ENCODE measurements at places on chromosomes 1 and 21.

DNA sequence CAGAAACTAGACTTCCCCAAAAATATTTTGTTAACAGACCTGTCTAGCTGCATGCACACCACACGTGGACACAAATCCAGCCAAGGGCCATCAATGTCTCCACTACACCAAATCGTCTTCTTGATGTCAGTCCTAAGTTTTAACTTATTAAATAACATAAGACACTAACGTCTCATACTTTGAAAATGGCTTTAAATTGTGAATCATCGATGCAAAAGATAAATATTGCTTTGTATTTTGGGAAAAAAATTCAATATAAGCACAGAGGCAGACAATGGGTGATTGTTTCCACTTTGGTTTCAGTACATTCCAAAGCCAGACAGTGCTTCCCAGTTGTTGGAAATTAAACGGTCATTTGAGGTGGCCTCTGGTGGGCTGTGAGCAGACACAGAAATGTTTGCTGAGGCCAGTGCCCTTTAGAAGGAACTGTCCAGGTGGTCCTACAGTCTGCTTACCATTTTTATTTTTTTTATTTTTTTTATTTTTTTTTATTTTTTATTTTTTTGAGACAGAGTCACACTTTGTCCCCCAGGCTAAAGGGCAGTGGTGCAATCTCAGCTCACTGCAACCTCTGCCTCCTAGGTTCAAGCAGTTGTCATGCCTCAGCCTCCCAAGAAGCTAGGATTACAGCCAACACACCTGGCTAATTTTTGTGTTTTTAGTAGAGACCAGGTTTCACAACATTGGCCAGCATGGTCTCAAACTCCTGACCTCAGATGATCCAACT lies 1.8 kb upstream of the KIAA2013 start:
- DNase-seq, result no peak

DNA sequence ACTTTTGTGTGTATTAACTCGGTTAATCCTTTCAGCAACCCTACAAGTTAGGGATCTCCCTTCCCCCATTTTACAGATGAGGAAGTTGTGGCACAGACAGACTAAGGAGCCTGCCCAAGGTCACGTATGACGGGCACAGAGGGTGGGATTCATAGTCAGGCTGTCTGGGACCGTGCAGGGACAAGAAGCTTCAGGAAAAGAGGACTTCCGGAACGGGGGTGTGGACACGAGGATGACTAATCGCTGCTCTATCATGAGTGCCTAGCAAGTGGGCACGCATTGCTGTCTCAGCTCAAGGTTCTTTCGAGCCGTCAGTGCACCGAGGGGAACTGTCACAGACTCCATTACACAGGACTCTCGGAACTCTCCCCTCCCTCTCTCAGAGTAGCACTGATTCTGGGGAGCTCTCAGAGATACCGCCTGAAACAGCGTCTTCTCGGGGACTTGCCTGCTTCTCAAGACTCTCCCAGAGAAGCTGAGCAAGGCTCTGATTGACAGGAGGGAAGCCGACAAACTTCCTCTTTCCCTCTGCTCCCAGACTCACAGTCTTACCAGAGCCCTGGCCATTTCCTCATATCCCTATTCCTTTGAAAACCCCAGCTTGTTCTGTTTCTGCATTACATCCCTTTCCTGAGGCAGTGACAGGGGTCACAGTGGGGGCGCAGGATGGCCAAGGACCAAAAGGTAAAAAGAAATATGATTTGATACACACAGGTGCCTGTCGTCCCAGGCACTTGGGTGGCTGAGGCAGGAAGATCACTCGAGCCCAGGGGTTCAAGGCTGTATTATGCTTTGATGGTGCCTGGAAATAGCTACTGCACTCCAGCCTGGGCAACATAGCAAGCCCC lies 14.4 kb downstream of the FHAD1 start:
- DNase-seq, result no peak

DNA sequence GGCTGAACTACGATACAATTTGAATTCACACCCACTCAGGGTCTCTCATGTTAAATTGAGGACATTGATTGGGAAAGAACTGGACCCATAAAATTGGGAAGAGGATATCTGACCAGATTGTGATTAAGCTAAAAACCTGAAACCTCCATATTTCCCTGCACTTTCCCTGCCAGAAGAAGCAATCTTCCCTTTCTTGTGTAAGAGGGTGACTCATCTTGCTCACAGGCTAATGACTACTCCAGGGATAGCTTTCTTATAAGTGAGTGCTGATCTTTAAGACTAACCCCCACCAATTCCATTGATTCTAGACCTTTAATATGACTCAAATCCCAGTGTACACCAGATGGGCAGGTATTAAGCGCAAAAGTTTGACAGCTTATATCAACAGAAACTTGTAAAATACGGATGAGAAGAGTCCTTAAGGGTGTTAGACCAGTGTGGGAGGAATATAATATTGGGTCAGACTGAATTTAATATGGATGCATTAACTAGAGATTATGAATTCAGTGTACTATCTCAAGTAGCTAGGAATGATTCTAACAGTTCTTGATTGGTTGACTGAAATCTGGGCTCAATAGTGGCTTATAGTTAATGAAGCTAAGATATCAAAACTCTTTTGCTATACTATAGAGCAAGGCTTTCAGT lies 12.1 kb upstream of the SGIP1 start:
- no peak for DNase-seq

GRCh38 chr1:170853867-170854266 lies 81.5 kb upstream of the MROH9 start:
- DNase-seq, result no peak

DNA sequence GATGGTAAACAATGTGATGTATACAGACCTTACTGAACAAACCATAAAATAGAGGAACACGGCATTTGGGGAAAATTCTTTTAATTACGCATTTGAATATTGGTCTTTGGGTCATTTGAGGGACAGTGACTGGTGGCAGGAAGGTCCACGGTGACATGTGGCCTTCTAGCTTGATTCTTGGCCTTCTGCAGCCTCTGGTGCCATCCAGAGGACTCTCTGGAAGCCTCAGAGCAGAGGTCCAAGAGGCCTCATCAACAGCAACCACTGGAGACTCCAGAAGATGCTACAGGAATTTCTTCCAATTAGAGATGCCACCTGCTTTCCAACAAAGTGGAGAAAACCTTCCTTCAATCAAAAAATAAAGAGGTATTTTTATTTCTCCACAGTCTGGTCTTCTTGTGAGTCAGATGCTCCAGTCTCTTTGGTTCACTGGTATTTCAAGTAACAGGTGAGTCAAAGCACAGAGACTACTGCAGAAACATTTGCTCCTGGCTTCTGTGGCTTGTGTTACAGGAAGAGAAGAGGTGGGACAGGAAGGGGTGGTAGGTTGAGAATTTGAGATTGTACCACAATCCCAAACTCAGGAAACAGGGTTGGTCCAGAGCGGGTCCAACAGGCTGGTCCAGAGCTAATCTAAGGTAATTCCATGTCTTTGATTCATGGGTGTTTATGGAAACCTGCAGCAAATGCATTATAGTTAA lies 2.7 kb upstream of the F5 start:
- DNase-seq, result no peak

DNA sequence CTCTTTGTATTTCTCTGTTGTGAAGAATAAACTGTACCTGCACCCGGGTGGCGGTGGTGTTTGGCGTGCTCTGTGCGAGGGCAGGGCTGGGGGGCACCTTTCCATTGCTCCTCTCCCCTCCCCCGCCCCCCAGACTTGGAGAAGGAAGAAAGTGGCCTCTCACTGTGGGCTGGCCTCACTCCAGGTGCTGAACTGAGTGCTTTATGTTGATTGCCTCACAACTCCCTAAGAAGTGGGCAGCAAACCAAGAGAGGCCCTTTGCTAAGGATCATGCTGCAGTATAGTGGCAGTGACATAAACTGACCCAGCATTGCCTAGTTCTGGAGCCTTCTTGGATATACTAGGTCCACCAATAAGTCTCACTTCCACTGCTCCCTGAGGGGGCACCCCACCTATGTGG lies 20.2 kb downstream of the A3GALT2 start:
- DNase-seq, result no peak

DNA sequence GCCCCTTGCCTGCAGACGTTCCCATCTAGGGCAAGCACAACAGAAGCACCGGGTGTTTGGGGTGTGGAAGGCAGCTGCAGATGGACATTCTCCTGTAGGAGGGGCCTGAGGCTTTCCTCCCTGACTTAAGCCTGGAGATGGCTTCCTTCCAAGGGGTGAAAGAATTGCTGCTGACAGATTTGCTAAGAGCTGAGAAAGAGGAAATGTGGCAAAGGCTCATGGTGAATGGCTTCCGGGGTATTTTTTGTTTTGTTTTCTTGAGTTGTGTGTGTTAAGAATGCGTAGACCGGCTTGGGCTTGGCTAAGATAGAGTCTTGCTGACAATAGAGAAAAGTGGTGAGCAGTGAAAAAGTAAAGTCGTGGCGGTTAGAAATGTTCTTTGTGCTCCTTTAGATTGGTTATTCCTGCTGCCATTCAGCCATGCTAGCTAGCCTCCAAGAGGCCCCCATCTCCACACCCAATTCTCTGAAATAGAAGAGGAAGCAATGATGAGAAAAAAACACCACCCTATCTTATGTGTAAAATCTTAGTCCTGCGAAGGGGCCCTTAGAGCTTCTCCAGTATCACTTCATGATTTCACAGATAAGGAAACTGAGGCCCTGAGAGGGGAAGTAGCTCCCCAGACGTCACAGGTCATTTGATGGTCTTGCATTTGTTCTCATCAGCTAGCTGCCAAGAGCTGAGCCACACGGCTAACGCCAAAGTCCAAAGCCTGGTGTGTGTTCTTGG lies 36.9 kb downstream of the EIF2D start:
- DNase-seq, result no peak

DNA sequence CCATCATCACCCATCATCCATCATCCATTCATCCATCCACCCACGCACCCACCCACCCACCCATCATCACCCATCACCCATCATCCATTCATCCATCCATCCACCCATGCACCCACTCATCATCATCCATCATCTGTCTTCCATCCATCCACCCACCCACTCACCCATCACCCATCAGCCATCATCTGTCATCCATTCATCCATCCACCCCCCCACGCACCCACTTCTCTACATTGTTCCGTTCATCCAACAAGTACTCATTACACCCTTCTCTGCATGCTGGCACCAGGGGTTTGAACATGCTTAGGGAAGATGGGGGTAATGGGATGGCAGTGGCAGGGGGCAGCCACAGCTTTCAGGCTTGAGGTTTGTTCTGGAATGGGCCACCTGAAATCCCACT lies 82.1 kb downstream of the ADARB1 start:
- DNase-seq, result no peak

GRCh38 chr1:210755991-210756659 lies 377.8 kb downstream of the KCNH1 start:
- DNase-seq, result no peak

DNA sequence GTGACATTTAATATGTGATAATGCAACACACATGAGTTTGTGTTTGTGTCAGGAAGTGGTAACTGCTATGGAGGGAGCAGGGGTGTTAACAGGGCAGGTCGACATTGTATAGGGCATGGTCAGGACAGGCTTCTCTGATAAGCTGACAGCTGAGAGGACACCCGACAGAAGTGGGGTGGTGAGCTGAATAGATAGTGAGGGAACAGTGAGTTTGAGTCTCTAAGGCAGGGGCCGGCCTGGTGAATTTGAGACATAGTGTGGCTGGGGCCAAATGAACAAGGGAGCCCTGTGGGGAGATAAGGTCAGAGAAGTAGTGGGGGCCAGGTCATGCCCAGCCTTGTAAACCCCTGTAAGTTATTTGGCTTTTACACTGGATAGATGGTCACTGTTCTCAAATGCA lies 217.4 kb upstream of the KIAA0040 start:
- no peak for DNase-seq

DNA sequence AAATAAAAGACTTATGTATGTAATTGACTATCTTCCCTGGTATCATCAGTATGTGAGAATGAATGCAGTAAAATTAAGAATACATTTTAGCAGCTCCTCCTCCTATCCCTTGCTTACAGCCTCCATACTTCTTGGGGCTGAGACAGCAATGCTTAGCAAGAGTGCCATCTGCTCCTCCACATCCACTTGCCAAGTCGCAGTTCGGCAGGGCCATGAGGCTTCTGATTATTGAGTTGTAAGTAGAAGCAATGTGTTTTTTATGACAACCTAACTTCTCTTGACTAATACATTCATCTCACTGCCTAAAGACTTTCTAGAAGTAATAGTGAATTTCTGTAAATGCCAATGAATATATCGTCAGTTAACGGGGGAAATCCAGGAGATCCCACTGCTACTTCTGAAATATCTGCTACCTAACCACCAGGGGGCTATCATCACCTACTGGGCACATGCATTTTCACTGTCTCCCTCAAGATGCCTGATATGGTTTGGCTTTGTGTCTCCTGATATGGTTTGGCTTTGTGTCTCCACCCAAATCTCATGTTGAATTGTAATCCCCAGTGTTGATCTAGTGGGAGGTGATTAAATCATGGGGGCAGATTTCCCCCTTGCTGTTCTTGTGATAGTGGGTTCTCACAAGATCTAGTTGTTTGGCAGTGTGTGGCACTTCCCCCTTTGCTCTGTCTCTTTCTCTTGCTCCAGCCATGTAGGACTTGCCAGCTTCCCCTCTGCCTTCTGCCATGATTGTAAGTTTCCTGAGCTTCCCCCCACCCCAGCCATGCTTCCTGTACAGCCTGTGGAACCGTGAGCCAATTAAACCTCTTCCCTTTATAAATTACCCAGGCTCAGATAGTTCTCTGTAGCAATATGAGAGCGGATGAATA lies 59.6 kb downstream of the EXTL2 start:
- DNase-seq, result no peak

DNA sequence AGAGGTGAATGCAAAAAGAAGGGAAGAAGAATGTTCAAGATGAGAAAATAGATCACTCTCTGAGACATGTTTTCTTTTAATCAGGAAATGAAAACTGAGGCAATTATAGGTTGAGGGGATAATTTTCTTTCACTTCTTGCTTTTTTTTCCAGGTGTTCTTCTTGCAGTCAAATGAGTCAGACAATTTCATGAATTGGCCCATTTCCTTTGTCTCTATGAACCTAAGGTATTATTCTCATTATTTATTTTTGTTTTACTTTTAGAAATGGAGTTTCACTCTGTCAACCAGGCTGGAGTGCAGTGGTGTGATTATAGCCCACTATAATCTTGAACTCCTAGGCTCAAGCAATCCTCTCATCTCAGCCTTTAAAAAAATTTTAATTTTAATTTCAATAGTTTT lies 3.5 kb upstream of the VASH2 start:
- no peak for DNase-seq

- DNase-seq, result no peak
Measured at GRCh38 chr21:42317341-42317741, 2.1 kb upstream of the TFF3 start.

- no peak for DNase-seq
Measured at GRCh38 chr21:37455504-37455911, 88.9 kb downstream of the DYRK1A start.

- DNase-seq, result no peak
Measured at GRCh38 chr1:82094136-82094535, 293.4 kb downstream of the ADGRL2 start.
